ENCODE measurements at places on chromosomes 13 and 19. TPM values are rescaled to one million over a fixed set of nuclear protein-coding genes. Genes with fewer than 3 reads are reported as not detected.

DNA sequence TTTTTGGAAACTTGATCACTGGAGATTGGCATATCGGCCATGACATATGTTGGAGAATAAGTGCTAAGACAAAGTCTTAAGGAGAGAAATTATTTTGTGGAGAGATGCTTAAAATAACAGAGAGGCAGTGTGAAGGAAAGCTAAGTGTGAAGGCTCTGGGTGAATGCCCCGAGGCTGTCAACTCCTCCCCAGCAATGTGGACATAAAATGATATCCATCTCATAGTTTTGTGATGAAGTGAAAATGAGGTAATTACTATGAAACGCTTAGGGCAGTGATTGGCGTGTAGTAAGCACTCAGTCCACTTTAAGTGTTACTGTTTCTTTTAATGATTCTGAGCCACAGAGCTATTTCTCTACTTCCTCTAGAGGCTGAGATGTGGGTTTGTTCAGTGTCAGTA is 195.8 kb upstream of the KLF12 start:
- H3K36me3 ChIP-seq: no peaks in the 10 kb centered on the region
- H3K4me3 ChIP-seq: no peak overlapping the region
- H3K27ac ChIP-seq: no peak overlapping the region
- no peaks in the 10 kb centered on the region for H3K4me1 ChIP-seq

- no peak overlapping the region for H3K27ac ChIP-seq
- H3K27me3 ChIP-seq: no peaks in the 10 kb centered on the region
- no peak overlapping the region for H3K4me3 ChIP-seq
- no peaks in the 10 kb centered on the region for H3K4me1 ChIP-seq
- H3K36me3 ChIP-seq: no peaks in the 10 kb centered on the region
- no peak for DNase-seq
These were observed 1407.7 kb downstream of the EFNB2 start for GRCh38 chr13:105127732-105128131.

GRCh38 chr19:48874303-48875135 is 2.3 kb downstream of the PPP1R15A start:
- H3K4me1 ChIP-seq: peaks cover 39% of the 10 kb centered on the region
- H3K27me3 ChIP-seq: no peaks in the 10 kb centered on the region

GRCh38 chr19:16417660-16418596 is 53.8 kb downstream of the EPS15L1 start:
- no peak overlapping the region for H3K27ac ChIP-seq
- no peaks in the 10 kb centered on the region for H3K4me1 ChIP-seq
- peaks cover 75% of the 10 kb centered on the region for H3K36me3 ChIP-seq
- no peaks in the 10 kb centered on the region for H3K27me3 ChIP-seq
- peak; percentile 83 for DNase-seq

GRCh38 chr19:7229735-7230134 is 64.5 kb downstream of the INSR start:
- no peaks in the 10 kb centered on the region for H3K27me3 ChIP-seq
- H3K27ac ChIP-seq: no peak overlapping the region
- DNase-seq: no peak
- H3K4me1 ChIP-seq: peaks cover 4% of the 10 kb centered on the region

DNA sequence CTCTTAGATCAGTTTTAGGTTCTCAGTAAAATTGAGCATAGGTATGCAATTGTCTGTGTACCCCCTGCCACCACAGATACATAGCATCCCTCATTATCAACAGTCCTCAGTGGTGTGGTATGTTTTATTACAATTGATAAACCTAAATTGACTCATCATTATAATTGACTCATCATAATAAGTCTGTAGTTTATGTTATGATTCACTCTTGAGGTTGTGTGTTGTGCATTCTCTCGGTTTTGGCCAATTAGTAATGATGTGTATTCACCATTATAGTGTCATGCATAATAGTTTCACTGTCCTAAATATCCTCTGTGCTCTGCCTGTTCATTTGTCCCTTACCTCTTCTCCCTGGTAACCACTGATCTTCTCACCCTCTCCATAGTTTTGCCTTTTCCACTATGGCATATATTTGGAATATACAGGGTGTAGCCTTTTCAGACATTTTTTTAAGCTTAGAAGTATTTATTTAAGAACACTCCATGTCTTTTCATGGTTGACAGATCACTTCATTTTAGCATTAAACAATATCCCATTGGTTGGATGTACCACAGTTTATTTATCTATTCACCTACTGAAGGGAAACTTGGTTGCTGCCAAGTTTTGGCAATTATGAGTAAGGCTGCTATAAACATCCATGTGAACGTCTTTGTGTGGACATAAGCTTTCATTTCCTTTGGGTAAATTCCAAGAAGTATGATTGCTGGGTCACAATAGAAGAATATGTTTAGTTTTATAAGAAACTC is 1620.6 kb upstream of the MIR17HG start:
- H3K27ac ChIP-seq: no peak overlapping the region
- DNase-seq: no peak
- no peak overlapping the region for H3K4me3 ChIP-seq
- H3K36me3 ChIP-seq: no peaks in the 10 kb centered on the region
- no peaks in the 10 kb centered on the region for H3K4me1 ChIP-seq
- H3K27me3 ChIP-seq: no peaks in the 10 kb centered on the region

DNA sequence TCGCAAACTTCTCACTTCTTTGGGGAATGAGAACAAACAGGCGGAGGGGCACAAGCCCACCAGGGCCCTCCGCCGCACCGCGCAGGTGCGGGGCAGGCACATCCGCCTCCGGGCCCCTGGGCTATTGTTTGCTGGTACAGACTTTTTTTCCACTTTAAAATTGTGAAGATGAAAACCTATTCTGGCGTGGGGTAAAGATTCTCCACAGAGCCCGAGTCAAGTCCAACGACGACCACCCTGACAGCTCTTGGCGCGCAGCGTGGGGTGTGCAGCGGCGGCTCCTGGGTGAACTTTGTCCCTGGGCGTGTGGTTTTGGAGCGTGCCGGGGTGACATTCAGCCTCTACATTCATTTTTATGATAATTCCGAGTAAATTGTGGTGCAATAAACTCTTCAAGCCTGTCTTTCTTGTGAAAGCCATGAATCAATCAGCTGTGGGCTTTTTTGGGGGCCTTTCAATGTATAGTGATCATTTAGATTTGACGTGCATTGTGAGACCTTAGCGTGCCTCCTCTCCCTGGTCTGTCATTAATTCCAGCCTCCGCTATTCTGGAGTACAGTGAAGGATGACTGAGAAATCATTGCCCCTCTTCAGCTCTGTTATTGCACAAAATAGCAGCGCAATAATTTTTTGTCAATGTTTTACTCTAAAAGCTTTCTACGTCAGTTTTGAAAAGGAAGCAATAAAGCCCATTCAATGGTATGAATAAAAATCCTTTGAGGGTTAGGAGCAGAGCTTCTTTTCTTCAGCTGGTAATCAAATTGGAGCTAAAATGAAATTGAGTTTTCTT is 90.0 kb downstream of the TEX29 start:
- H3K4me1 ChIP-seq: no peaks in the 10 kb centered on the region
- no peaks in the 10 kb centered on the region for H3K36me3 ChIP-seq
- DNase-seq: no peak
- no peak overlapping the region for H3K27ac ChIP-seq

- H3K4me3 ChIP-seq: no peak overlapping the region
- no peaks in the 10 kb centered on the region for H3K36me3 ChIP-seq
- no peak overlapping the region for H3K27ac ChIP-seq
- no peak for DNase-seq
These were observed 131.3 kb downstream of the SLC7A1 start for GRCh38 chr13:29464105-29464679.

- no peak overlapping the region for H3K27ac ChIP-seq
- DNase-seq: no peak
- no peaks in the 10 kb centered on the region for H3K36me3 ChIP-seq
These were observed 18.5 kb upstream of the STARD13 start for GRCh38 chr13:33303855-33304597.

DNA sequence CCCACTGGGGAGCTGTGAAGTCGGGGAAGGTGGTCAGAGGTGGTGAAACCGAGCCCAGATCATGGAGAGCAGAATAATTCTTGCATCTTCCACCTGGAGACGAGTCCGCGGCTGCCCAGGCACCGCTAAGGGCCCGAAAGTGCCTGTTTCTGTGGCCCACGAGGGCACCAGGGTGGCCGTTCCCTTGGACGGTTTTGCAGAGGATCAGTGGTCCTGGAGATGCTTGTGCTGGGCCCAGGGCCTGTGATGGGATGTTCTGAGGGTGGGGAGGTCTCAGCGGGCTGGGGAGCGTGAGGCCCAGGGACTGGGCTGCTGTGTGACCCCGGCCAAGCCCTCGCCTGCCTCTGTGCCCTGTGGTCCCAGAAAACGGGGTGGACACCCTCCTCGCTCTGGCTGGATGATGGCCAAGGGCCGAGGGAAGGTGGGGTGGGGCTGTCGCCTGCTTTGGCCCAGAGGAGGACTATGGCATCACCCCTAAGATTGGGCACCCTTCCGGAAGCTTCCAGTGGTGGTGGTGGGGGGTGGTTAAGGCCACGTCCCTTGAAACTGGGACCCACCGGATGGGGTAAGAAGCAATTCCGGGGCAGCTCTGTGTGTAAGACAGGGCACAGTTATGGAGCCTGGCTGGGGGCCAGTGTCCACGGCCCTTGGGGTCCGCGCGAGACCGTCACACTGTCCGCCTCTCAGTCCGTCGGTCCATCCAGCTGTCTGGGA is 51.3 kb upstream of the NFIC start:
- no peak overlapping the region for H3K27ac ChIP-seq
- DNase-seq: no peak
- H3K4me1 ChIP-seq: no peaks in the 10 kb centered on the region
- no peak overlapping the region for H3K4me3 ChIP-seq
- no peaks in the 10 kb centered on the region for H3K36me3 ChIP-seq

Gene PCDH20
- total RNA-seq: 6.3 TPM

Gene MEGF8
- total RNA-seq: 18.4 TPM

Gene OR10H1
- total RNA-seq: not detected

Gene TRPM4
- total RNA-seq: 44.3 TPM

Gene NALCN
- total RNA-seq: 3.5 TPM

DNA sequence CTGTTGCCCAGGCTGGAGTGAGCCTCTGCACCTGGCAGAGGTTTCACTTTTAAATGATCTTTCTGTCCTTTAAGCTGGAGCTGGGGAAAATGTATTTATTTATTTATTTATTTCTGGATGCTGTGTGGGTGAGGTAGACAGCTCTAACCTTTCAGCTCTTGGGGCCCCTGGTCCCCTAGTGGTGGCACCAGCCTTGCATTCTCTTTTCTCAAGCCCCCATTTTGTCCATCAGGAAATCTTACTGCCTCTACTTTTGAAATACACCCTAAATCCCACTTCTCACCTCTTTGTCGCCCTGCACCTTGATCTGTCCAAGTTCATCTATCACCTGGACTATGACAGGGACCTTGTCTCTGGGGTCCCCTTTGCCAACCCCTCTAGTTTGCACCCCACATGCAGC is 2.1 kb upstream of the B9D2 start:
- no peak for DNase-seq
- H3K36me3 ChIP-seq: no peaks in the 10 kb centered on the region
- no peak overlapping the region for H3K4me3 ChIP-seq
- H3K4me1 ChIP-seq: peaks cover 19% of the 10 kb centered on the region
- no peak overlapping the region for H3K27ac ChIP-seq
- no peaks in the 10 kb centered on the region for H3K27me3 ChIP-seq

DNA sequence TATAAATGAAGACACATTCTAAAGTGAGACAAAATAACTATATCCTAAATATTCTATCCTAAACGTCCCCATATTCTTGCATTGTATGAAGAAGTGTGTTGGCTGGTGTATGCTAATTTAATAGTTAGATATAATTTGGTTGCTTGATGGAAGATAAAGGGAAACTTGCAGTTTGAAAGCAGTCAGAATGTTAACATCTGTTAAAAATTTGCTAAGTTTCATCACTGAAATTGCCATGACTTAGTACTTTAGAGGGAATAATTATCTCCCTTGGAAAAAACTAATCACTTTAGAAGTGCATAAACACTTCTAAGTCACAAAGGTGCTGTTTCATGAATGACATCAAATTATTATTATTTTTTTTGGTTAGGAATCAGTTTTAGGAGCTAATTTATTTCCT is 61.6 kb downstream of the ITGBL1 start:
- DNase-seq: no peak
- no peaks in the 10 kb centered on the region for H3K4me1 ChIP-seq
- H3K4me3 ChIP-seq: no peak overlapping the region
- no peaks in the 10 kb centered on the region for H3K27me3 ChIP-seq
- H3K27ac ChIP-seq: no peak overlapping the region
- no peaks in the 10 kb centered on the region for H3K36me3 ChIP-seq

GRCh38 chr13:87680298-87680697 is 9.1 kb downstream of the SLITRK5 start:
- H3K27me3 ChIP-seq: peaks cover 26% of the 10 kb centered on the region
- no peak for DNase-seq
- H3K4me3 ChIP-seq: no peak overlapping the region
- no peak overlapping the region for H3K27ac ChIP-seq
- peaks cover 13% of the 10 kb centered on the region for H3K4me1 ChIP-seq

DNA sequence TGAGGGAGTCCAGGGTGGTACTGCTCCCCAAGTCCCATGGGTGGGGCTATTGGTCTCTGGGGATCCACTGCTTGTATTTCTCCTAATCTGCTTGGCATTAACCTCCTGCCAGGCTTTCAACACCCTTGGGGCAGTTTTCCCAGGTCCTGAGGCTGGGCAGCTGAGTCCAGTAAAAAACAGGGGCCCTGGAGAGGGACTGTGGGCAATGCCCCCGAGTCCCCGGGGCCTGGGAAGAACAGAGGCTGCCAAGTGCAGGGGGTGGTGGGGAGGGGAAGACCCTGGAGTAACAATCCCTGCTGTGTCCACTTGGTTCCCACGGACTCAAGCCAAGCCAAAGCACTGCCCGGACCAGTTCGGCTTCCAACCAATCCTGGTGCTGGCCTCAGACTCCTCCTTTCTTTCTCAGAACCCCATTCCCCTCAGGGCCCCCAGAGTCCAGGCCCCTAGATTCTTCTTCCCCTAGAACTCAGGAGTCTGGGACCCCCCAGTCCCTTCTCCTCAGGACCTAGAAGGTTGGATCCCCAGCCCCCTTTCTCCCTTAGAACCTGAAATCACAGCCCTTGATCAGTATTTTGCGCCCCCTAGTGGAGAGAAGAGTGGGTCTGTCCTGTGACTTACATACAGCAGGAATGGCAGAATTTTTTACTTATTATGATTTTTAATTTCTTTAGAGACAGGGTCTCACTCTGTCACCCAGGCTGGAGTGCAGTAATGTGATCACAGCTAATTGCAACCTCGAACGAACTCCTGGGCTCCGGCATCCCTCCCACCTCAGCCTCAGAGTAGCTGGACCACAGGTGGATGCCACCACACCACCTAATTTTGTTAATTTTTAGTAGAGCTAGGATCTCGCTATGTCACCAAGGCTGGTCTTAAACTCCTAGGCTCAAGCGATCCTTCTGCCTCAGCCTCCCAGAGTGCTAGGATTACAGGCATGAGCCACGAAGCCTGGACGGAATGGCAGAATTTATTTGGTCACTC is 3.7 kb upstream of the CLPTM1 start:
- peaks cover 12% of the 10 kb centered on the region for H3K36me3 ChIP-seq
- DNase-seq: no peak
- H3K4me3 ChIP-seq: no peak overlapping the region
- no peak overlapping the region for H3K27ac ChIP-seq
- no peaks in the 10 kb centered on the region for H3K27me3 ChIP-seq

GRCh38 chr13:82688400-82688994 is 1193.8 kb downstream of the SLITRK1 start:
- peak overlapping the region; percentile 41 for H3K4me3 ChIP-seq
- no peak for DNase-seq
- H3K36me3 ChIP-seq: no peaks in the 10 kb centered on the region
- no peaks in the 10 kb centered on the region for H3K27me3 ChIP-seq
- peak overlapping the region; percentile 38 for H3K27ac ChIP-seq
